Activated CD4-positive, alpha-beta T cell treated with anti-CD3 and anti-CD28 coated beads for 4 hours (primary cell): ENCODE measurements at places on chromosomes 7 and 10.

- no peak for DNase-seq
These were observed 203.8 kb downstream of the ZMYND11 start for GRCh38 chr10:339038-339391.

DNA sequence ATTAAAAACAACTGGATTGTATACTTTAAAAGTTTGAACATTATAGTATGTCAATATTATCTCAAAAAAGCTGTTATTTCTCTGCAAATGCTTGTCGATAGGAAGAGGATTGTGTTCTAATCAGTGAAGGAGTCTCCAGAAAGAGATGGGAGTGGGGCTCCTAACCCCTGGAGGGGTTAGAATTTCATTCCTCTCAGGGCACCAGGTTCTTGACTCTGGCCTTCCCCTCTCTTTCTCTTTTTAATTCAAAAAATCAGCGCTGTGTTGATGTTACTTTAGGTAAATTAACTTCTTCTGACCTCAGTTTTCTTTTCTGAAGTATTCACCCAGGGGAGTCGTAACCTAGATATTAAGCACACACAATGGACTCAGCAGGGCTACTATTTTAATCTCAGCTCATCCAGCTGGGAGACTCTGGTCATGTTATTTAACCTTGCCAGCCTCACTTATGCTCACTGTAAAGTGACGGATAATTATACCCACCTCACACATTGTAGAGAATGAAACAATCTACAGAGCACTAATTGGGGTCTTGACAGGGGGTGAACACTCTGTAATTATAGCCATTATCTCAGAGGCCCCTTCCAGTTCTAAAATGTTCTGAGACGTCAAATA is 59.4 kb downstream of the GCC1 start:
- DNase-seq, result no peak

GRCh38 chr10:110701617-110701971 is 57.5 kb downstream of the RBM20 start:
- DNase-seq, result no peak

DNA sequence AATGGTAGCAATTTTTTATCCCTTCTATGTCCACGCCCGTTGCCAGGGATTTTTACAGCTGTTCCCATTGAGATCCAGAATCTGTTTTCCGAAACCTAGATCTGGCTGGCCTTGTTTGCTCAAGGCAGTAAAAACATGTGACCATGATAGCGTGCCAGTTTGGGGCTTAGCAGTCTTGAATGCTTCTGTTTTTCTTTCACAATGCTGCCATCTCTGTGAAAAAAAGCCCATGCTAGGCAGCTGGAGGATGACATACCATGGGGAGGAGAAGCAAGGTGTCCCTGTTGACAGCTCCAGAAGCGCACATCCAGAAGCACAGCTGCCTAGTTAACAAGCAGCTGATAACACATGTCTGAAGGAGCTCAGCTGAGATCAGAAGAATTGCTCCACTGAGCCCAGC is 2.2 kb upstream of the ZNF92 start:
- DNase-seq, result no peak

DNA sequence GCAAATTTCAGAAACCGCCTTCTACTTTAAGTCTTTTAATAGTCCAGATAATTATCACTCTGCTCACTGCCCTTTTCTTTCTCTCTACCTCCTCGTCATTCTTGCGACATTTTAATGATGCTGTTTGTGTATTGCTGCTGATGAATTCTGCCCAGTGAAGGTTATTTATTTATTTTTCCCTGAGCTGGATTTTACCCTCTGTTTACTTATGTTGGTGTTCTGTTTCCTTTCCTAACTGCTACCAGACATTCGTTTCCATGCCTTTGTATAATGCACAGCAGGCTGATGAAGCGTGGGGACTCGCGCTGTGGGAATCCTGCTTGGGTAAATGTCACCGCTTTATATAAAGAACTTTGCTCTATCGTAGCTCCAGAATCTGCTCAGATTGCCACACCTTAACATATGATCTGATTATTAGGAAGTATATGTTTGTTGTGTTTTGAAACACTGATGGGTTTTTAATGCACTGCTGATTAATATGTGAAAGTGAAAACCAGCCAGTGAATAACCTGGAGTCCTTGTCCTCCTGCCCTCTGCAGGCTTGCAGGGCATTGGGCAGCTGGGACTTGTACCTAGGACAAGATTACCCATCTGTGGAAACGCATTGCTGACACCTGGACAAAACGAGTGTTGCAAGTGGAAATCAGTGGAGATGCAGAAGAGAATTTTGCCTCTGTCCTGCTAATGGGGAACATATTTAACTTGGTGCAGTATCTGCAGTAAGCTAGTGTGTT is 291.5 kb downstream of the SDK1 start:
- DNase-seq, result no peak
